ENCODE measurements at places on chromosomes 11 and 22. TPM values are rescaled to one million over a fixed set of nuclear protein-coding genes. Genes with fewer than 3 reads are reported as not detected.

GRCh38 chr11:92907671-92908070, 61.8 kb upstream of the MTNR1B start:
- H3K27me3 ChIP-seq = no peaks in the 10 kb centered on the region
- no peaks in the 10 kb centered on the region for H3K4me1 ChIP-seq
- H3K27ac ChIP-seq = no peak overlapping the region
- H3K4me3 ChIP-seq = no peak overlapping the region

The SYT13 gene
- 0.89 TPM for total RNA-seq

The OR4D5 gene
- total RNA-seq = not detected

GRCh38 chr11:92180226-92180625, 44.4 kb upstream of the FAT3 start:
- H3K27ac ChIP-seq = no peak overlapping the region
- no peak for DNase-seq
- H3K27me3 ChIP-seq = no peaks in the 10 kb centered on the region
- no peak overlapping the region for H3K4me3 ChIP-seq
- no peaks in the 10 kb centered on the region for H3K4me1 ChIP-seq

DNA sequence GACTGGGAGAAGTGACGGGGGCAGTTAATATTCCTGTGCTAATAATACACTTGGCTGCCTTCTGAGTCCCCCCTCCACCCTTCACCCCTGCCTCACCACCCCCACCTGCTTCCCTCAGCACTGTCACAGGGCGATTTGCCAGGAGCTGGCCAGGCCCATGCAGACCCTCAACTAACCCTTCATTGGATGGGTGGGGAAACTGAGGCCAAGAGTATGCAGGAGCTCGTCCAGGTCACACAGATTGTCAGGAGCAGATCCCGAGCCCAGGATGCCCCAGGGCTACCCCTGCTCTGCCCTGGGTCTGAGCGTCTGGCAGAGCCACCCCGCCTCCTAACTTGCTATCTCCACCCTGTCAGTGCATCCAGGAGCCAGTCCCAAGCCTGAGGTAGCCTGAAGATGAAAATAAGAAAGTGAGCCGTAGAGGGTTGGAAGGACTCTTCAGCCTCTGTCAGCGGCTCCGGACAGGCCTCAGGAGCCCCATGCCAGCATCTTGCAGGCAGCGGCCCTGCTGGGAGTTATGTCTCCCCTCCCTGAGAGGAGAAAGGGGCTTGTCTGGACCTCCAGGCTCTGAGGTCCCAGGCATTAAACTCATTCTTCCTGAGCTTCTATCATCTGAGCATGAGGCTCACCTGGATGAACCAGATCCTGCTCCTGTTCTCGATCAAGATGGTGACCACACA, 6.2 kb downstream of the TPBGL start:
- no peak overlapping the region for H3K4me3 ChIP-seq
- peaks cover 11% of the 10 kb centered on the region for H3K4me1 ChIP-seq
- H3K27ac ChIP-seq = no peak overlapping the region
- peaks cover 2% of the 10 kb centered on the region for H3K36me3 ChIP-seq
- no peak for DNase-seq
